HCT116 (cell line): ENCODE measurements at places on chromosomes 12 and 14. TPM values are rescaled to one million over a fixed set of nuclear protein-coding genes. Genes with fewer than 3 reads are reported as not detected.

GRCh38 chr12:68631227-68631626 lies 20.5 kb downstream of the RAP1B start:
- DNase-seq = no peak

- DNase-seq = peak; percentile 21
These were observed 32.8 kb upstream of the TOMM20L start for GRCh38 chr14:58362798-58363412.

The RTL1 gene
- not detected for total RNA-seq

- DNase-seq = peak; percentile 54
These were observed 3.6 kb downstream of the CFAP73 start for GRCh38 chr12:113152835-113153814.

DNA sequence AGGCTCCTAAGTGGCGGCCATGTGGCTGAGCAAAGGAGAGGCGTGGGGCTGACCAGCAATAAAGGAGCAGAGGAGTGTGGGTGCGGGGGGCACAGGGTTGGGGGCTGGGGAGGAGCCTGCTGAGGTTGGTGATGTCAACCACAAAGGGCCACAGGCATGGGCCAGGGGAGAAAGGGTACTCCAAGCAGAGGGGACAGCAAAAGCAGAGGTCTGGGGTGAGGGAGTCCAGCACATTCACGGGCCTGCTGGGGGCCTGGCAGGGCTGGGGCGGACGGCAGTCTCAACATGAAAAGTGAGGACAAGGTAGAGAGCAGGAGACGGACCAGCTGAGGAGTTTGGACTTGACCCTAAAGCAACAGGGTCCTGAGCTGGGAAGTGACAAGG lies 81.7 kb downstream of the CHGA start:
- DNase-seq = no peak

GRCh38 chr12:59452259-59452658 lies 143.6 kb upstream of the SLC16A7 start:
- no peak for DNase-seq

- peak; percentile 72 for DNase-seq
These were observed 32.8 kb downstream of the MIA2 start for GRCh38 chr14:39266525-39266870.
